ENCODE measurements at places on chromosomes 11 and 22.

GRCh38 chr11:119120639-119121007, 757 bp upstream of the HINFP start:
- peak; percentile 24 for DNase-seq

- DNase-seq, result no peak
These were observed 55.0 kb upstream of the HORMAD2 start for GRCh38 chr22:30025221-30025620.

- no peak for DNase-seq
These were observed 1240.7 kb downstream of the FAM181B start for GRCh38 chr11:81492923-81493445.

DNA sequence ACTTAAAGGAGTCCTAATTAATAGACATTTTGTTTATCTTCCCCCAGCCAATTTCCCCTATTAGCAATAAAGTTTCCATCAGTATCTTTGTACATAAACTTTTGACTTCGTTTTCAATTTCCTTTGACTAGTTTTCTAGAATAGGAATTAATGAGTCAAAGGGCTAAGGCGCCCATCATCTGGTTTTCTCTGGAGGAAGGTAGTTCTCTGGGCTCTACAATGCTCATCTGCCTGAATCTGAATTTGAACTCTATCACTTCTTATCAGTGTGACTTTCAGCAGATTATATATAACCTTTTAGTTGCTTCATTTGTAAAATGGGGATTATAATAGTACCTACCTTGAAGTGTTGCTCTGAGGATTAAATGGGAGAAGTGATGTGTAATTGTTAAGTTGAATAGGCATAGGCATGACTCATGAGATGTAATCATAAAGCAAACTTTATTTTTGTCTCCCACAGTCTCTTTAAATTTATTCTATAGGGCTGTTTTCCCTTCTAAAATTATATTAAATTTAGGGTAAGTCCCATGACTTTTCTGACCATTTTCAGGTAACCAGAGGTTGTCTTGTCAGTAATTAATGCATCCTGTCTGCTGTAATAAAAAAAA, 5.8 kb upstream of the TUB start:
- DNase-seq, result no peak

GRCh38 chr11:66363805-66364535, 7.6 kb downstream of the SLC29A2 start:
- no peak for DNase-seq

DNA sequence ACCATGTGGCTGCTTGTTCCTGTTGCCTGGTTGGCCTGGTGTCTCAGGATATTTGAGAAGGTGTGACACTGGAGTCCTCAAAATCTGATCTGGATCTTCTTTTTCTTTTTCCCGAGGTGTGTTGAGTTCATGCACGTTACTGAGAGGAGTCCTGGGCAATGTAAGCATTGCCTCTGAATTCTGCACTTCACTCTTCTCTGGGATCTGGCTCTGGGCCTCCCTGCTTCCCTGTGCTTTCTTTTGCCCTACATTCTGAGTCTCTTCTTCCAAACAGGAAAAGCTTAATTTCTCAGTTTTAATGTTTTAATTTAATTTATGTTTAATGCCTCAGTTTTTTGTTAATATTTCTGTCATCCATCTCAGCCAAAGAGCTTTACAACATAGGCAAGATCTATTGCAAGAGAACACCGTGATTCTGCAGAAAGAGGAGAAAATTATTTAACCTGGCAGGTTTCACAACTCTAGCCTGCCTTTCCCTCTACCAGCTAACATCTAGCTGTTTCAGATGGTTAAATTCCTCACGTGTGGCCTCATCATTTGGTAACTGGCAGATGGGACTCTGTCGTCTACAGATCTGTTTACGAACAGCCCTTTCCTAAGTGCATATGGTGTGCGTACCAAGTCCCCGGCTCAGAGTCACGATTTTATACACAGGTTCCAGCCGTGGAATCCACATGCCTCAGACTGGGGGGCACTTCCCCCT, 24.7 kb downstream of the LDLRAD3 start:
- no peak for DNase-seq

- no peak for DNase-seq
These were observed 44.4 kb upstream of the CLDN5 start for GRCh38 chr22:19568337-19569275.

- no peak for DNase-seq
These were observed 74.9 kb downstream of the MORC2 start for GRCh38 chr22:30893434-30894370.
